ENCODE measurements at places on chromosomes 12 and 14. TPM values are rescaled to one million over a fixed set of nuclear protein-coding genes. Genes with fewer than 3 reads are reported as not detected.

POTEM gene
- not detected for polyA plus RNA-seq

SLC17A8 gene
- polyA plus RNA-seq, result not detected

TMEM30B gene
- 0.32 TPM for polyA plus RNA-seq

KLRB1 gene
- not detected for polyA plus RNA-seq

COQ10A gene
- polyA plus RNA-seq, result 14.1 TPM

PKP2 gene
- polyA plus RNA-seq, result 0.04 TPM

FRMD6 gene
- polyA plus RNA-seq, result 540 TPM
